ENCODE measurements at places on chromosomes 12 and 14.

DNA sequence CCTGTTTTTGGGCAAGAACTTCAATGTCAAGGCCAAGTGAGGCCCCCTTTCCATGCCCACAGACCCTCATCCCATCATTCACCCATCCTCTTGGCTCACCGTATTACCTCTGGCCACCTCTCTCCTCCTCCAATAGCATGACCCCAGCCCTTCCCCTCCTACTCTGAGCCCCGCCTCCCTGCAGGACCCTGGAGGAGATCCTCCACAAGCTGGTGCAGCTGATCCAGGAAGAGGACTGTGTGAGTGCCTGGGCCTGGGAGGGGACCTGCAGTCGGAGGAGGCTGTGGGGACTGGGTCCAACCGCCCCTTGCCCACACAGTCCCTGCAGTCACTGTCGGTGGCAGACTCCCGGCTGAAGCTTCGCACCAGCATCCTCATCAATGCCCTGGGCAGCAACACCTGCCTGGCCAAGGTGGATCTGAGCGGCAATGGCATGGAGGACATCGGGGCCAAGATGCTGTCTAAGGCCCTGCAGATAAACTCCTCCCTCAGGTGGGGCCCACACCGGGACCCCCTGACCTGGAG is 7.2 kb downstream of the CARMIL3 start:
- DNase-seq, result no peak

- no peak for DNase-seq
These were observed 137.0 kb upstream of the MDM1 start for GRCh38 chr12:68469113-68469512.

DNA sequence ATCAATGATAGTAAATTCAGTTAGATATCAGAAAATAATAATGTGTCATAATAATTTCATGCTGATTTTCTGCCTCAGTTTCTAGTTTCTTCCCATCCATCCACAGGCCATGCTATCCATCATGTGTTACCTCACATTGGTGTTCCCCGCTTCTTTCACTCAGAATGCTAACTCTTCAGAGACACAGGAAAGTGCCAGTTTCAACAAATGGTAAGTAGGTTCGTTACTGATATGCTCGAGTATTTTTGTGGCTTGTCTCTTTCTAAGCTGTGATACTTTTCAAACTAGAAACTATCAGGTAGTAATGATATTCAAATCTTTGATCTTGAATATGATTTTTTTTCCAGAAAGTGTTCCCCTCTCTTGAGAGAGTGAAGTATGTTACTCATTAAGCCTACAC is 1.5 kb downstream of the KLRB1 start:
- DNase-seq, result no peak

DNA sequence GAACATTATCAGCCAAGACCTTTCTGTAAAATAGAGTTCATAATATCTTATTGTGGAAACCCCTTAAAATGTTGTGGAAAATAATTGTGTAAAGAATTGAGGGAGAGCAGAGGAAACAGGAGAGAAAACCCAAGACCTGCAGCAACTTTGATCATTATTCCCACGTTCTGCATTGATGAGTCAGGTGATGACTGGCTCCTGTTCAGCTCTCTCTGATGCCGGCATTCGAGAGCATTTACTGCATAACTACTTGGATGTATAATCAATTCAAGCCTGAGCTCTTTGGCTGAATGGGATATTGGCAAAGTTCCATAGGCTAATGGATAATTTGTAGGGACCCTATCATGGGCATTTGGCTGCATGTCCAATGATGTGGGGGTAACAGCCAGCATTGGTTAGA is 176.3 kb upstream of the ARID2 start:
- DNase-seq, result no peak

GRCh38 chr14:88521818-88522217 is 33.0 kb downstream of the PTPN21 start:
- no peak for DNase-seq

- DNase-seq, result no peak
These were observed 24.3 kb downstream of the ZFC3H1 start for GRCh38 chr12:71639341-71639760.

GRCh38 chr14:22282417-22282816 is 306.6 kb downstream of the DAD1 start:
- DNase-seq, result no peak

GRCh38 chr14:62665286-62665685 is 380.0 kb downstream of the KCNH5 start:
- DNase-seq, result no peak

DNA sequence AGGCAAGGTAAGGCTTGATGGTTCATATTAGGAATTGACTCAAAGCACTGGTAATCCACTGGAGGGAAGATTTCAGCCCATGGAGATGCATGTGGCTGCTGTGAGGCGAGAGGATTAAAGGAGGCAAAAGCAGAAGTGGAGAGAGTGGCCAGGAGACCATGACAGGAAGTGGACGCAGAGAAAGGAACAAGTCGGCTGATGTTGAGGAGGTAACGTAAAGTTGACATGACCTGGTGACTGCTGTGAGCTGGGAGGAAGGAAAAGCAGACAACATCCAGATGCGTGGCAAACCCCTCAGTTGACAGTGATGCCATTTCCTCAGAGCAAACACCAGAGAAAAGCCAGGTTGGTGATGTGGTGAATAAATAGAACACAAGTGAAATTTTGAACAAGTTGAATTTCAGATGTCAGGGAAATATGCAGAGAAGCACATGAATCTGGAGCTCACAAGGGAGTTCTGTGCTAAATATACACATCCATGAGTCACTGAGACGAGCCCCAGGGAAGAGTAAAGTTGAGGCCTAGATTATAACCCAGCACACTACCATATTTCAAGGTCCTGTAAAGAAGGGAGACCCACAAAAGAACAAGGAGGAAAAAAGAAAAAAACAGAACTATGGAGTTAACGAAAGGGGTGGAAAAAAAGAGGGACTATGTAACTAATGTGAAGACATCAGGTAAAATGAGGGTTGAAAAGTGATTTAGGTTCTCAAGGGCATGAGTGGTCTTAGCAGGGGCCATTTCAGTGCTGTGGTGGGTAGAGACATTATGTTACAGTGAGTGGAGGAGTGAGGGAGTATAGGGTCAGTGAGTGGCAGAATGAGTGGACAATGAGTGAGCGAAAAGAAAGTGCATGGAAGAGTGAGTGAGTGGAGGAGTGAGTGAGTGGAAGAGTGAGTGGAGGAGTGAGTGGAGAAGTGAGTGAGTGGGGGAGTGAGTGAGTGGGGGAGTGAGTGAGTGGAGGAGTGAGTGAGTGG is 61.6 kb upstream of the GZMB start:
- DNase-seq, result no peak

DNA sequence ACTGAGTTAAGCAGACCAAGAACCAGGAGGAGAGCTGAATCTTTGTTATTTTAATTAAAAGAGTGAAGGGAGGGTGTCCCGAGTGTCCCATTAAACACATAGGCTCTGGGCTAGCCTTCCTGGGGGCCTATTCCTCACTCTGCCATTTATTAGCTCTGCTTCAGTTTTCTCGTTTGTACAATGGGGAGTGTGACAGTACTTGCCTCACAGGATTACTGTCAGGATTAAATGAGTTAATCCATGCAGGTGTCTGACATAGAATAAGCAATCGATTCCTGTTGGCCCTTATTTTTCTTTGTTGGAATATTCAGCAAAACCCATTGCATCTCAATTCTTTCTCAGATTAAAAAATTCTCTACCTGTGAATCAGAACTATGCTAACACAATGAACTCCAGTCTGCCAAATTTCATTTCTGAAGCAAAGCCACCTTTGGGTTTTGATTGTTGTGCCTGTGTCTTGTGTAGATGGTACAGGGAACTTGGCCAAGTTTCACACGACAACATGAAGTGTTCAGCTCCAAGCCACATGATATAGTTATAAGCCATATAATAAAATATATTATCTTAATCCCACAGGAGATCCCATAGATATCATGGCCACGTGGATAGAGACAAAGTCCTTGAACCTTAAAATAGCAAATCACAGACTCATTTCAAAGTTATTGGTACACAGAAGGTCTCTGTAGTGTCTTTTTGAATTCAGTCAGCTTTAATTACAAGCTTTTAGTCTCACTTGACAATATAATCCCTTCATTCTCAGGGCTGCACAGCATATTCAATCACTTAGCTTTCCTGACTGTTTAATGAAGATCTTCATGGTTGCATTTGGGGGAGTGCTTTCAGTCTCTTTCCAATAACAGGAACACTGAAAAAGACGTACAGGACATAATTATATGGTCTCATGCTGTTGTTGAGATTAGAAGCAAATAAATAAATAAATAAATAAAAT is 34.4 kb upstream of the CRY1 start:
- no peak for DNase-seq

- DNase-seq, result no peak
These were observed 127.3 kb downstream of the RFLNA start for GRCh38 chr12:124422142-124422569.

DNA sequence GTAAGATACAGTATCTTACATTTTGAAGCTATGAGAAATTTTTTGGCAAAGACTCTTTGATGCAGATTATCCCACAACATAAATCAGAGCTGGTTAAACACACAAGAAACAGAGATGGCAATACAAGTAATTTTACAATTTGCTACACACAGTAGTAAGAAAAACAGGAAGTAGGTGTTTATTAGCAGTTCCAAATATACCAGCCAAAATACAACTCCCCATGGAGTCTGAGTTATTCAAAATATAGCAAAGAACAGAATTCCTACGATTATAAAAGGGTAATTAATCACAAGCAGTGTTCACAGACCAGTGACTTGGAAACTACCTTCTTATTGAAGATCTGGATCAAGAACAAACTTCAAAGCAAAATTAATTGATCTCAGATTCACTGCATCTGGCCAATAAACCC is 83.9 kb downstream of the BMP4 start:
- no peak for DNase-seq

DNA sequence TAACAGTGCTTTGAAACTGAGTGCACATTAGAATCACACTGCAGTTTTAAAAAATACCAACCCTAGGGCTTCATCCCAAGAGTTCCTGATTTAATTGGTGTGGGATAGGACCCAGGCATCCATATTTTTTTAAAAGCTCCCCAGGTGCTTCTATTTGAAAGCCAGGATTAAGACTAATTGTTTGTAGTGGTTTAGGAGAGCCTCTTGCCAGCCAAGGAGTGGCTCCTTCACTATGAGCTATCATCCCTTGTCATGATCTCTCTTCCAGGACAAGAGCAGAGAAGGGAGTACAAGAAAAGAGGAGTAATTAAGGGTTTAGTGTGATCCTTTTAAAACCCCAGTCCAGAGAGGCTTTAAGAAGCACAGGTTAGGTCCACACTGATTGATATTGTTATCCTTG is 178.0 kb downstream of the CAND1 start:
- DNase-seq, result no peak

GRCh38 chr14:76336876-76337275 is 39.1 kb upstream of the ESRRB start:
- DNase-seq, result no peak

- DNase-seq, result no peak
These were observed 34.6 kb upstream of the PWP1 start for GRCh38 chr12:107650977-107651376.

DNA sequence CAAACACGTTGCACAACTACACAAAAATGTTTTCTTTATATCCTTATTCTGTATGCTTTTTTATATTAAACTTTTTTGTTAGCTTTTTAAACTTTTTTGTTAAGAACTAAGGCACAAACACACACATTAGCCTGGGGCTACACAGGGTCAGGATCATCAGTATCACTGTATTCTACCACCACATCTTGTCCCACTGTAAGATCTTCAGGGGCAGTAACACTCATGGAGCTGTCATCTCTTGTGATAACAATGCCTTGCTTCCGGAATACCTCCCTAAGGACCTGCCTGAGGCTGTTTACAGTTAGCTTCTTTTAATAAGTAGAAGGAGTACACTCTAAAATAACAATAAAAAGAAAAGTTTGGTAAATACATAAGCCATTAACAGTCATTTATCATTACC is 42.2 kb downstream of the PLEKHA5 start:
- no peak for DNase-seq

- DNase-seq, result no peak
These were observed 19.0 kb downstream of the IFNG start for GRCh38 chr12:68140556-68140955.

GRCh38 chr12:45468751-45469615 is 253.1 kb downstream of the ANO6 start:
- DNase-seq, result no peak

GRCh38 chr12:46608431-46609272 is 217.1 kb downstream of the SLC38A4 start:
- DNase-seq, result no peak

DNA sequence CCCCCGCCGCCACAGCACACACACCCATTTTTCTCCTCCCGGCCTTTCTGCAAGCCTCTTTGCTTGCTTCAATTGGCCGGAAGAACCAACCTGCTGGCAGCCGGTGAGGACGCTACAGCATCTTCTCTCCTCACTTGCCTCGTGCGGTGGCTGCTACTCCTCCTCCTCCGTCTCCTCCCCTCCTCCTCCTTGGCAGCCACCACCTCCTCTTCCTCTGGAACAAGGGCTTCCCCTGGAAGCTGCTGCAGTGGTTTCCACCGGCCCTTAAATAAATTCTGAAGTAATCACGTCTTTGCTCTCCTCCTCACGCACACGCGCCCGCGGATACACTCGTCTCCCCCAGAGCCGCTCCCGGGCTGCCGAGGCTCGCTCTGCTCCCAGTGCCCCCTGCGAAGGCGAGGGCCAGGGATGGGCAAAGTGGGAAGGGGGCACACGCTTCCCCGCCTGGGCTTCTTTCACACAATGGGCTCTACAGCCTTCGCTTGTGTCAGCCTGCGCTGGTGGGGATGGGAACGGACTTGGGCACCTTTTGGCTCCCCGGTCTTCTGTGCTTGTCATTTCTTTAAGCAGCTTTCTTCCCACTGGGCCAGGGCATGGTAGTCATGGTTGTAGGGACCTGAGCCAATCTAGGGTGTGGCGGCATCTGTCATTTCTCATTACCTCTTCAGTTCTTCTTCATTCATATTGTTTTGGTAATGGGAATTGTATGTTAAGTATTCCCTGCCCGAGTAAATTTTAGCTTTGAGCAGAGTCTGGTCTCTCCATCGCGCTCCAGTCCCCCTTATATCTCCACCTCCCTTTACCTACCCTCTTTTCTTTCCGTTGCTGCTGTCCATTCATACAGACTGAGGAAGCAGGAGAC is at the start of gene PPFIA2:
TSS of gene PPFIA2 (minus strand) at position 161 of the 862 bp plus-strand sequence.
- no peak for DNase-seq

DNA sequence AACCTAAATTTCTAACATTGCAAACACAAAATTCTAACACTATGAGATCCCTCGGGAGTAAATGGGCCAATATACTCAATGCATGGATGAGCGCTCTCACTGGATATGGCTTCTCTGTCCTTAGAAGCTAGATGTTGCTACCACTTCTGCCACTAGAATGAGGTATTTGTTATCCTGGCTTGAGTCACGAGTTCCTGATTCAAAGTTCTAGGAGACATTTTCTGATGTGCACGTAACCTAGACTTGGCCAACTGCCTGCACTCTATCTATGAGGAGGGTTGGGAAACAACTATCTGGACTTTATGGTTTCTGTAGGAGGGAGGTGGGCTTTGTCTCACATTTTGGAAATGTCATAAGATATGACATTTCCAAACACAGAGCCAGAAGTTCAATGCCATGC is 37.6 kb downstream of the FERMT2 start:
- no peak for DNase-seq

Data from stimulated activated CD4-positive, alpha-beta T cell treated with anti-CD3 and anti-CD28 coated beads, Interleukin-4, amount 100 ng/mL, for 24 hours (primary cell).